ENCODE measurements at places on chromosomes 7 and 10. TPM values are rescaled to one million over a fixed set of nuclear protein-coding genes. Genes with fewer than 3 reads are reported as not detected.

The ASB10 gene
- 0.05 TPM for polyA plus RNA-seq

The TSPAN33 gene
- polyA plus RNA-seq: 23.4 TPM

DNA sequence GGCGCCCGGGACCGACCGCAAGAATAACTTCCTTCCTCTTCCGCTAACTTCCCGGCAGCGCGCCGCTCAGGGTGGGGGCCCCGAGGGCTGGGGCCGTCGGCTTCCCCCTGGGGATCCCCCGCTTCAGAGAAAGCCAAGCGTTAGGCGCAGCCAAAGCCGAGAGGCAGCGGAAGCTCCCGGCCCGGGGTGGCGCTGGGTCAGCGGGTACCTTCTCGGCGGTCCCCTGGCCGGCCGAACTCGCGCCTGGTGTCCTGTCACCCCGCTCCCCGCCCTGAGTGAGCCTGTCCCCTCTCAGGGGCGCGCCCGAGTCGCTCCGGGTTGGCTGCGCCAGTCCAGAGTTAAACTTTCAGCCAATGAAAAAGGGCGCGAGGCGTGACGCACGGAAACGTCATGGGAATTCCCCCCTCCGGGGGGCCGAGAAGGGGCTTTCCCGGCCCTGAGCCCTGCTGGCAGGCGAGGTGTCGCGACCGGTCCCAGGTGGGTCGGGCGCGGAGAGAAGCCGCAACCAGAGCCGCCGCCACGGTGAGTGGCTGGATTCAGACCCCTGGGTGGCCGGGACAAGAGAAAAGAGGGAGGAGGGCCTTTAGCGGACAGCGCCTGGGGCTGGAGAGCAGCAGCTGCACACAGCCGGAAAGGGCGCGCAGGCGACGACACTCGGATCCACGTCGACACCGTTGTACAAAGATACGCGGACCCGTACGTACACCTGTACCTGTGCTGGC lies 1.3 kb upstream of the NFKB2 start:
- peak; percentile 78 for DNase-seq

DNA sequence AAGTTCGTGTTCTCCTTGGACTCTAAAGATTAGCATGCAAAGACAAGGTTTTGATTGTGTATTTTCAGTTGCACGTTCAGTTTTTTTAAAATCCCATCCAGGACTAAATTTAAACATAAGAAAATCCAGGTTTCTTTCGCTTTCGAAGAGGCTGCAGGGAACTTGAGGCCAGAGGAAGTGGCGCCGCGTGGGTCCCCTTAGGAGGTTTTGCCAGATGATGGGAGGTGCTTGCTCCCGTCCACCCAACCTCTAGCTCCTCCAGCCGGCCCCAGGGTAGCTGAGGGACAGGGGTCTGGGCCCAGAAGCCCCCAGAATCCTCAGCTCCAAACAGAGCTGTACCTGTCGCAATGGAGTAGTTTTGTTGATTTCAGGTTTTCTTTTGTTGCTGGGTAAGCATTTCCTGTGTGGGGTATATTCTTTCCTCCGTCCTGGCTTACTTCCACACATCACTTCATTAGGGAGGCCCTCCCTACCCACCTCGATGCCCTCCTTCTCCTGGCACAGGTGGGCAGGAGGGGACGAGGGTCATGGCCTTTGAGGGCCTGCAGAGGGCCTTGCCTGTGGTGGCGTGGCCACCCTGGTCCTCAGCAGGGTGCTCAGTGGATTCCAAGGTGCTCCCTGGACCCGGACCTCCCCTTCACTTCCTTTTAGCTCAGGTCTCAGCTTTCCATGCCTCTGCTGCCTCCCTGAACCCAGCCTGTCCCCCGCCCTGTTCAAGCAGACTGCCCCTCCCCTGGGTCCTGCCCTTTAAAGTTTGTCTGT lies 32.6 kb downstream of the LHPP start:
- DNase-seq: peak; percentile 42

GRCh38 chr10:14879124-14879927 lies 660 bp downstream of the SUV39H2 start:
- DNase-seq: no peak

DNA sequence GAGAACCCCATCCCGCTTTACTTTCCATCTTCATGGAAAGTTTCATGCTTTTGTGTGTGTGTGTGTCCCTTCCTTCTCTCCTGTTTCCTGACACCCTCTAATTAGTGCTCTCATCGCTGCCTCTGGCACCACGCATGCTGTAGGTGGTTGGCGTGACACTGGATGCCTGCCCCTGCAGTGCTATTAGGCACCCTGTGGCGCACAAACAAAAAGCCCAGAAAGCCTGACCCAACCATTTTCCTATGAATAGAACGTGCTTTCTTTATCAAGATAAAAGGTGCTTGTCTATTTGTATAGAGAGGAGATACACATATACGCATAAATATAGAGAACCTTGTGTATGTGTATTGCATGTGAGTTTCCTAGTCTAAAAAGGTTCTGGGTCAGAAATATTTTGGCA lies 120.8 kb upstream of the CDCA7L start:
- no peak for DNase-seq

GRCh38 chr7:511476-512145 lies 8.0 kb downstream of the PDGFA start:
- DNase-seq: no peak

GRCh38 chr7:116196947-116197346 lies 13.4 kb upstream of the TES start:
- no peak for DNase-seq

The MMRN2 gene
- 9.3 TPM for polyA plus RNA-seq

The EMX2 gene
- polyA plus RNA-seq: 0.57 TPM

The CALHM1 gene
- polyA plus RNA-seq: 0.05 TPM

- no peak for DNase-seq
Measured at GRCh38 chr10:75231672-75232581, 3.8 kb downstream of the COMTD1 start.

The BBS9 gene
- 6.9 TPM for polyA plus RNA-seq

The AMZ1 gene
- 0.07 TPM for polyA plus RNA-seq

GRCh38 chr10:59587083-59587755 lies 122.4 kb downstream of the SLC16A9 start:
- DNase-seq: no peak

DNA sequence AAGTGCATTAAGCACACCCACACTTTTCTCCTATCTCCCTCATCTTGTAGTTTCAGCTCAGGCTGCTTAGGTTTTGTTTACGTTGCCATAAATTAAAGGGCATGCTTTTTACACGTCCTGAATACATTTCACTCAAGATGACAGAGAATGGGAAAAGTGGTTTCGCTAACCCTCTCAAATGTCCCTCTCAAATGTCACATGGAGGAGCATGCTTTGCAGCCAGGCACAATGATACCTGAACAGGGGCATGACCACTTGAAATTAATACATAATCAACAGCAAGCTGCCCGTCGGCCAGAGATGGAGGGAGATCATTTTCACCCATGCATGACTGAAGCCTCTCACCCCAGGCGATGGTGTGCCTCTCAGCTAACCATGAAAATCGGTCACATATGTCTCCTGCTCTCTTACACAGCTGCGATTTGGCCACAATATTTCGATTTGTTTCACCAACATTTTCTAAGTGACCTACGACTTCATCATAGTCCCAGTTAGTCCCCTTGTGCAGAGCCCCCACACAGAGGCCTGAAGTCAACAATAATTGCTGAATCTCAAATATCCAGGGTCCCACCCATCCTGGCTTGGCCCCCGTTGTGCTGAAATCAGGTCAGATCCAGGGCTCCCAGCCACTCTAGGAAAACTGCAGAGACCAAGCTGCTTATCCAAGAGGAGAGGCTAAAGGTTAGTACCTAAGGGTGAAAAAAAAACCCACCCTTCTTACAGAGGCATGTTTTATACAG lies 373.9 kb upstream of the NFE2L3 start:
- DNase-seq: no peak

The GNGT1 gene
- 3.3 TPM for polyA plus RNA-seq

DNA sequence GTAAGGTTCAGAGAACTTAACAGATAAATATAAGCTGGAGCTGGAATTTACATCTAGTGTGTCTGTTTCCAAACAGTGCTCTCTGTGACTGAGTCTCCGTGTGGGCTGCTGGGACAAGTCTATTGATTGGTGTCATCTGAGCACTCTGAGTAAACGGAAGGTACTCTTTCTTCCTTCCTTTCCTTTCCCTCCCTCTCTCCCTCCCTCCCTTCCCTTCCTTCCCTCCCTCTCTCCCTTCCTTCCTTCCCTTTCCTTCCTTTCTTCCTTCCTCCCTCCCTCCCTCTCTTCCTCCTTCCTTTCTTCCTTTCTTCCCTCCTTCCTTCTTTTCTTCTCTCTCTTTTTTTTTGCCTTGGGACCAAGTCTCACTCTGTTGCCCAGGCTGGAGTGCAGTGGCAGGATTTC lies 61.8 kb downstream of the ANKRD61 start:
- DNase-seq: no peak

GRCh38 chr10:17665747-17666146 lies 21.8 kb downstream of the STAM start:
- no peak for DNase-seq

DNA sequence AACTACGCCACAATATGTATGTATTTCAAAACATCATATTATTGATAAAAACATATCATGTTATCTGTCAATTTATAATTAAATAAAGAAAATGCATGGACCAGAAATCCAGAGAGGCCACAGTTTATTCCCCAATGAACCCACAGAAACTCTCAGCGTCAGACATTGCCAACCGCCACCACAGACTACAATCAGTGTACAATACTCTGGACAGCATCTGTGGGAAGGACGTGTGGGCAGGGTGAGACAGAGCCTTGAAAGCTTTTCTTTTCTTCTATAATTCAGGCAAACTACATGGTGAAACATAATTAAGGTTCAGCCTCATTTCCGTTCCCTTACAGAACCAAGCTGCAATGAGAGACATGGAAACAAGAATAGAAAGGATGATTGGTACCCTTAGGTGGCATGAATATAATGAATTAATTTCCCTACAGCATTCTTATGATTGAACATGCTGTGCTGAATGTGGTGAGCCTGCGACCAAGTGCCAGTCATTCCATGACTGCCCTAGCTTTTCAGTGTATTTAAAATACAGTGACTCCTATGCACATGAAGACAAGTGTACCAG lies 909.3 kb downstream of the SORCS1 start:
- no peak for DNase-seq

- no peak for DNase-seq
Measured at GRCh38 chr10:130242513-130242912, 106.3 kb downstream of the GLRX3 start.

DNA sequence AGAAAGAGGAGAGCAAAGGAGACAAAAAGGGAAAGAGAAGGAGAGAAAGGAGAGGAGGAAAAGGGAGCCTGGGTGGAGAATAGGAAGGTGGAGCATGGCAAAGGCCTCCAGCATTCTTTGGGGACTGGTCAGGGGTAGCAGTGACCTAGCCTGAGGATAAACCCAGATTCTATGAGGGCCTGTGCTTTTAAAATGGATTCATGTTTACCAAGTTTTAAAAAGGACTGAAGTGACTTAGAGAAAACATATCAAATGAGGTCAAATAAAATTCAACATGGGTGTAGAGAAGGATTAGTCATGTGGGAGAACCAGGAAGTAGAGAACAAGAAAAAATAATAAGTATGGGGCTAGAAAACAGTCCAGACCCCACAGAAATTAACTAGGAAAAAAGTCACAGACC lies 20.7 kb downstream of the CREB3L2 start:
- DNase-seq: no peak

The AGR2 gene
- polyA plus RNA-seq: 4.5 TPM
